Sigmoid colon (tissue), 7 donors: ENCODE measurements at places on chromosomes 11 and 22. TPM values are rescaled to one million over a fixed set of nuclear protein-coding genes. Genes with fewer than 3 reads are reported as not detected.
A peak's percentile ranks its signal among the peaks of the same experiment; 100 is the strongest.

- DNase-seq = no peak
Measured at GRCh38 chr22:23357053-23357452, 176.7 kb downstream of the BCR start.

DNA sequence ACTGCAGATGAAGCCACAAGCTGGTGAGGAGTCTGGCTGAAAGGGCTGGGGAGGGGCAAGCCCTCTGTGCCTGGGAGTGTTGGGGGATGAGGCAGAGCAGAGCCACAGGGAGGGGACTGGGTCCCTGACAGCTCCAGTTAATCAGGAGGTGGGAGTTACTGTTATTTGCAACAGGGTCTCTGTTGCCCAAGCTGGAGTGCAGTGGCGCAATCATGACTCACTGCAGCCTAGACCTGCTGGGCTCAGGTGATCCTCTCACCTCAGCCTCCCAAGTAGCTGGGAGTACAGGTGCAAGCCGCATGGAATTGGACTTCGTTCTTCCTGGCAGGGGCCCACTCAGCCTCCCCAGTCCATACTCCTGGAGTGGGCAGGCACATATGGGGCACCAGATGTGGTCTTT is 7.7 kb downstream of the SCN2B start:
- DNase-seq = no peak

DNA sequence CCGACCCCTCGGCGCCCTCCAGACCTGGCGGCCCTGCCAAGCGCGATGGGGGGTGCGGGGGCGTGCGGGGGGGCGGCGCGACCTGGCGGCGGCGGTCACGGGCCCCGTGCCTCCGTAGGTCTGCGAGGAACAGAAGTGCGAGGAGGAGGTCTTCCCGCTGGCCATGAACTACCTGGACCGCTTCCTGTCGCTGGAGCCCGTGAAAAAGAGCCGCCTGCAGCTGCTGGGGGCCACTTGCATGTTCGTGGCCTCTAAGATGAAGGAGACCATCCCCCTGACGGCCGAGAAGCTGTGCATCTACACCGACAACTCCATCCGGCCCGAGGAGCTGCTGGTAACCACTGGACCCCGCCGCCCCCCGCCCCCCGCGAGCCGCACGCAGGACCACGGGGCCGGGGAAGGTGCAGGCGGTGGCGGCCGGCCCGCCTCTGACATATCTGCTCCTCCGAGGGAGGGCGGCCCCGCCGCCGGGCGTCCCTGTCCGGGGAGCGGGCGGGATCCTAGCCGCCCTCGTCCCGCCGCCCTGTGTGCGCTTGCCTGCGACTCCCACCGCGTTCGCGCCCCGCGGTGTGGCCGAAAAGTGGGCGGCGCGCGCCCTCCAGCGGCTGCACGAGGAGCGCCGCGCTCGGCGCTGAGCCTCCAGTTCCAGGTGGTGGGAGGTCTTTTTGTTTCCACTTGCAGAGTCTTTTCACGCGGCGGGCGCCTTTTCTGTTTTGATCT is 2.1 kb downstream of the CCND1 start:
- peak; percentile 86 for DNase-seq

GRCh38 chr11:132187814-132188213 is 817.4 kb downstream of the NTM start:
- no peak for DNase-seq

DNA sequence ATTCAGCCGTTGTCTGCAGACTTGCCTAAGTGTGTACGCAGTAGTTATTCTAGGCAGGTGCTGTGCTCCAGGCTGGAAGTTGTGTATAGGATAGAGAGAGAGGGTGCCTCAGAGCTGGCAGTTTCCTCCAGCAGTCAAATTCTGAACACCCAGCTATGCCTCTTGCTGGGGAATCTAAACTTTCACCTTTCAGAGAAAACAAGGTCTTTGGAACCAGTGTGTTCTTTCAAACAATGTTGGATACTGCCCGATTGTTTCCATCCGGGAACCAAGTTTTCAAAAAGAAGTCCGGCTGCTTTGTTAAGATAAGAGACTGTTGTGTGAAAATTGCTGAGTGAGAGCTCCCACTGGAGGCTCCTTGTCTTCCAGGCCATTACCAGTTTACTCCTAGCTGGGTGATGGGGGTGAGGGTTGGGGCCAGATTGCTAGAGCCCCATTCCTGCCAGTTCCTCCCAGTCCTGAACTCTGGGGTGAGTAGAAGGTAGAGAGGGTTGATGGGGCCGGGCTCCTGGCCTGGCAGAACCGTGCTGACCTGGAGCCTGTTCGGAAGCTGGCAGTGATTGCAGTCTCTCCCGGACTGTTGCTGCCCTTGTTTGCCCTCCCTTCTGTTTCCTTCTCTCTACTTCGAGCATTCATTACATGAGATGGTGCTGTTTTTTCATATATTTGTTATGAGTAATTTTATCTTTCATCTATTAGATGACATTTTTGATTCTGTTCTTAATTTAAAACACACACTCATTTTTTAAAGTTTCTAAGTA is 150.2 kb downstream of the TEAD1 start:
- DNase-seq = no peak

The OR4A15 gene
- total RNA-seq = not detected
